ENCODE measurements at places on chromosomes 5 and 9.
A peak's percentile ranks its signal among the peaks of the same experiment; 100 is the strongest.

- DNase-seq = no peak
These were observed 113.7 kb downstream of the RASEF start for GRCh38 chr9:82949203-82949602.

- DNase-seq = no peak
These were observed 792.9 kb downstream of the EFNA5 start for GRCh38 chr5:106877881-106878280.

GRCh38 chr5:71907001-71907588 lies 188.0 kb downstream of the CARTPT start:
- DNase-seq = no peak

- no peak for DNase-seq
These were observed 586.0 kb downstream of the CCDC171 start for GRCh38 chr9:16138561-16139491.

GRCh38 chr9:77562019-77562748 lies 85.9 kb downstream of the GNA14 start:
- no peak for DNase-seq

DNA sequence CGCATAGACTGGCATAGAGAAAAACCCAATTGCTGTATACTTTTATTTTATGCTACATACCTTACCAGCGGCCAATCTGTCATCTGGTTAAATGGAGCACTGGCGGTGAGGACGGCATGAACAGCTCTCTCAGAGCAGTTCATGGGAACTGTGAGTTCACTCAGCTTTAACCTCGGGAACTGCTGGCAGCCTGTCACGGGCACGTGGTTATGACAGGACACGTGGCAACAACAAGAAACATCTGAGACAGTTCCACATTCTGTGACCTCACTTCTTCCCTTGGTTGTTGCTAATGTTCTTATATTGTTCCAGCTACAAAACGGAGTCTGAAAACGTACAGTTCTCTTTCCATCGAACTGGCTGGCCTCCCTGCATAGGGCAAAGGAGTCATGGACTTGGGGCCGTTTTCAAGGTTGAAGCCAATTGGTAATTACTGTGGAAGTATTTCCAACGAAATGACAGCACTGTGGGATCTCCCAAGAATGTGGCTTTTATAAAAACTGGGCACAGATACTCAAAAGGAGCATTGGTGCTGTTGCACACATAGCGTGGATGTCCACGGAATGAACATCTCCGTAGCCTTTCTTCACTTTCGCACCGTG lies 246.3 kb upstream of the DAP start:
- no peak for DNase-seq

DNA sequence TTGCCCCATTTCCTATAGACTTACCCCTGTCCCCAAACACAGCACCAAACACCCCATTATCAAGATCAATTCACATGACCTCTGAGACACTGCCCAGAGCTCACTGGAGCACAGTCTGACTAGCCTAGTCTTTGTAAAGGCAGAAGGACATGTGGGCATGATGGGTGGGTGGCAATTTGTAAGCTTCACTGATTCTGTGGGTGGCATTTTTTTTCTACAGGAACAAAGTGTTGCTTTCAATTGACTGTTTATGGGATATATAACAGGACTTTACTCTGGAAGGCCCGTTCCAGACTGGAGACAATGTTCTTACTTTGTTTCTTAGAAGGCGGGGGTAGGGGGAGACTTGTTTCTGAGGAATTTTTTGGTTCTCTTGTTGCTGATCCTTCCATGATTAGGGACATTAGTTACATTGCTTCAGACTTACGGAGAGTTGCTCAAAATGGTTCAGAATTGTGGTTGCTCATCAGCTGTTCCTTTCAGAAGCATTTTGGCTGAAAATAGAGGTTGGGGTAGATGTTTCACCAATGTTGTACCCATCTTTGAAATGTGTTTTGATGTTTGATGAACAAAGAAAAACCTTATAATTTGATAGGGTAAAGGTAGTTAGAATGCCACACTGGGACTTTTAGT lies 20.2 kb downstream of the NNT start:
- no peak for DNase-seq

DNA sequence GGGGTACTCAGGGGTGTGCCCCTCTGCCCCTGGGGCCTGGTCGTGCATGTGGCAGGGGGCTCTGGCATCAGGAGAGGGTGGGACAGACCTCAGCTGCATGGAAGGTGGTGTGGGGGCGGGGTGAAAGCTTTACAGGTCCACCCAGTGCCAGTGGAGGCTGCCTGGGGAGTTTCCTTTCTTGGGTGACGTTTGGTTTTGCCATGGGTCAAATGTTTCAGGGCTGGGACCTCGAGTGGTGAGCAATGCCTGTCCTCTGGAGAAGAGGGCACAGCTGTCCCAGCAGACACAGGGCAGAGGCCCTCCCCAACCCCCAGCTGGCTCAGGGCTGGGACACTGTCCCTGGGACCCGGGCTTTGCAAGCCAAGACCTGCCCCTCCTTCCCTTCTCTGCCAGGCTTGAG lies 3.6 kb downstream of the RXRA start:
- DNase-seq = no peak

DNA sequence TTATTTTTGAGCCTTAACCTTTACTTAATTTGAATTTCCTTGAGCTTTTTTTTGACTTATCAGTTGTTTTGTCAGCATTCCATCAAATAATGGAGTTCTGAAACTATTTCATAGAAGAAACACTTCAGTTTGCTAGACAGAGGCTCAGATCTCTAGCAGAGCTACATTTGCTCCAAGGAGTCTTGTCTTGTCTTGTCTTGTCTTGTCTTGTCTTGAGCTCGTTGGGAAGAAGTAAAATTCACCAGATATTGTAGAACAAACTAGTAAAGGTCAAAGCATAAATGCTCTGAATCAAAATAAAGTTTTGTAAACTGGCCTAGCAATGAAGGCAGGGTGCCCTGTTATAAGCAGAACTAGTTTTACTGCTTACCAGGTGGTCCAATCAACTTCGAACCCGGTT lies 33.5 kb downstream of the RAB24 start:
- no peak for DNase-seq

- DNase-seq = no peak
These were observed 74.8 kb downstream of the ST8SIA4 start for GRCh38 chr5:100828071-100828897.

DNA sequence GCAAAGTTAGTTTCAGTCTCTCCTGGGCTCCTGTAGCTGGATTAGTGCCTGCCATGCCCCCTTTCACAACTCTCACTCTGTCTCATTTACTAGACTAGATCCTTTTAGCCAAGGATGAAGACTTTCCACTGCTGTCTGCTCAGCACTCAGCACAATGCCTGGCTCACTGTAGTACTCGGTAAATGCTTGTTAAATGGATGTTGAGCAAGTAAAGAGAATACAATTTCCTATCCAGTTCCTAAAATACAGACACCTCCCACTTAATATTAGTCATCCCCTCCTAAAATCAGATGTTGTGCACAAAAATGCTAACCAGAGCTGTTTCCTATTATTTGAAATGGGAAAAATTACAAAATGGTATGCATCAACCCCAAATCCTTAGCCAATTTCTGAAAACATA lies 195.8 kb downstream of the SREK1 start:
- DNase-seq = no peak

- DNase-seq = no peak
These were observed 15.8 kb upstream of the TRAF1 start for GRCh38 chr9:120942186-120943001.

- DNase-seq = no peak
These were observed 823 bp downstream of the ST6GALNAC6 start for GRCh38 chr9:127898433-127899127.

GRCh38 chr5:40524677-40525076 lies 155.0 kb upstream of the PTGER4 start:
- peak; percentile 74 for DNase-seq

GRCh38 chr9:129009584-129010141 lies 18.5 kb downstream of the SH3GLB2 start:
- DNase-seq = no peak

GRCh38 chr5:117182104-117182503 lies 607.5 kb upstream of the SEMA6A start:
- DNase-seq = no peak

DNA sequence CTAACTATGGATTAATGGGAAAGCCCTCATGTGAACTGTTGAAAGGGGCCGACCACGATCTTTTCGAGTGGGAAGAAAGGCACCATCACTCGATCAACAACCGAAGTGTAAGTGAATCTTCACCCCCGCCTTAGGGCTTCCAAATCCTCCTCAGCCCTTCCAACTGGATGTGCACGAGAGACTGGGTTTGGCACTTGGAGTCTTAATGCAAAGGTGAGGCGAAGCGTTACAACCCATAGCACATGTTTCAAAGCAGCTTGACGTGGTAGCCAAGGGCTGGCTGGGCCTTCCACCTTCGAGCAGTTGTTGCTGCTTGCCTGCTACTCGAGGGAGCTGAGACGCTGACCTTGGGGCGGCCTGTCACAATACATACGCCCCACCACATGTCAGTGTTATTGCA lies 5.7 kb upstream of the LCN9 start:
- no peak for DNase-seq

- DNase-seq = no peak
These were observed 213.9 kb upstream of the FBXL7 start for GRCh38 chr5:15285901-15286583.

GRCh38 chr5:41193456-41194205 lies 19.7 kb downstream of the C6 start:
- DNase-seq = peak; percentile 37

DNA sequence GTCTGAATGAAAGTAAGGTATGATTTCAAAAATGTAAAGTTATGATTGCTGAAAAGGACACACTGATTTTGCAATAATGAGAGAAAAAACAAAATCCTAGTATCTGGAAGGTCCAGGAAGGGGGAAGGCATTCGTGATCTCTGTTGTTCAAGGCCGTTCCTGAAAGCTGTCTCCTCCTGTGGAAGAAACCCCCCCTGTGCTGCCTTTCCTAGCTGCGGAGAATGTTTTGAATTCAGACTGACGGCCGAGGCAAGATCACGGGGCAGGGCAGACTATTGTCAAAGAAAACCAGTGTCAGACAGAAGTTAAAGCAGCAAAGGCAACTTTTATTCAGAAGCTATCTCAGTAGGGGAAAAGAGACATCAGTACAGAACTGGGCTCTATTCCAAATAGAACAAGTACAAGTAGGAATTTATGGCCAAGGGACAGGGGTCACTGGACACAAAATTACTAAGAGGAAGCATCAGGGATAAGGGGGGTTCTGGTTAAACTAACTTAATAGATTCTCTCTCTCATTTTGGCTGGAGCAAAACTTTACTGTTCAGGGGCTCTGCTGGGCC lies 61.9 kb upstream of the IGFBPL1 start:
- no peak for DNase-seq

- no peak for DNase-seq
These were observed 27.8 kb downstream of the TNFSF15 start for GRCh38 chr9:114777821-114778609.

- no peak for DNase-seq
These were observed 67.8 kb upstream of the IL33 start for GRCh38 chr9:6147846-6148245.

DNA sequence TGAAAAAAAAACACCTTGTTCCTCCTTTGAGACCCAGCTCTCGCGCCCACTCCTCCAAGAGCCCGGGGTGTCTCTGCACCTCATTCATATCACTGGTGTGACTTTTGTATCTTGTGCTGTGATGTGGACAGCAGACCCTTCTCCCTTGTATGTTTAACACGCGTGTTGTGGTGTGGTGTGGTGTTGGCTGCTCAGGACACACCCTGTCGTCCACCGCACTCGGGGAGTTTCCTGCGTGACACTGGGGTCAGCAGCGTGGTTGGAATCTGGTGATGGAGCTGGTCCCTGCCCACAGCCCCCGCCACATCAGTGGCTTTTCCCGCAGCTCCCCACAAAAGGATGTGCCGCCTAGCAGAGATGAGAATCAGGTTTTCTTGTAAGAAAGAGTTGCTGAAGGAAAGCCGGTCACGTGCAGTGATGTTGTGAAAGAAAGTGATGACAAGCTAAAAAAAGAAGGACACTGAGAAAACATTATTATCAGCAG lies 61.5 kb downstream of the TENT4A start:
- DNase-seq = no peak

- DNase-seq = no peak
These were observed 59.3 kb upstream of the RNU6ATAC start for GRCh38 chr9:134223591-134224122.

DNA sequence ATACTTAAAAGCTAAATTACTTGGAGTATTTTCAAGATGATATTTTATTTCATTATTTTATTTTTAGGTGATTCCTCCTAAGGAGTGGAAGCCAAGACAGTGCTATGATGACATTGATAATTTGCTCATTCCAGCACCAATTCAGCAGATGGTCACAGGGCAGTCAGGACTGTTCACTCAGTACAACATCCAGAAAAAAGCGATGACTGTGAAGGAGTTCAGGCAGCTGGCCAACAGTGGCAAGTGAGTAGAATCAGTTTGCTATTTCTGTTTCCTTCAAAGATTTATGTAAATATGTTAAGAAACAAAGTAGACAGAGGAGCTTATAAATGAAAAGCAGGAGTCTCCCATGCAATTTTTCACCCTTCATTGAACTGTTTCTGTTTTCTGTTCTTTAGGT lies 47.8 kb downstream of the KDM4C start:
- DNase-seq = no peak

DNA sequence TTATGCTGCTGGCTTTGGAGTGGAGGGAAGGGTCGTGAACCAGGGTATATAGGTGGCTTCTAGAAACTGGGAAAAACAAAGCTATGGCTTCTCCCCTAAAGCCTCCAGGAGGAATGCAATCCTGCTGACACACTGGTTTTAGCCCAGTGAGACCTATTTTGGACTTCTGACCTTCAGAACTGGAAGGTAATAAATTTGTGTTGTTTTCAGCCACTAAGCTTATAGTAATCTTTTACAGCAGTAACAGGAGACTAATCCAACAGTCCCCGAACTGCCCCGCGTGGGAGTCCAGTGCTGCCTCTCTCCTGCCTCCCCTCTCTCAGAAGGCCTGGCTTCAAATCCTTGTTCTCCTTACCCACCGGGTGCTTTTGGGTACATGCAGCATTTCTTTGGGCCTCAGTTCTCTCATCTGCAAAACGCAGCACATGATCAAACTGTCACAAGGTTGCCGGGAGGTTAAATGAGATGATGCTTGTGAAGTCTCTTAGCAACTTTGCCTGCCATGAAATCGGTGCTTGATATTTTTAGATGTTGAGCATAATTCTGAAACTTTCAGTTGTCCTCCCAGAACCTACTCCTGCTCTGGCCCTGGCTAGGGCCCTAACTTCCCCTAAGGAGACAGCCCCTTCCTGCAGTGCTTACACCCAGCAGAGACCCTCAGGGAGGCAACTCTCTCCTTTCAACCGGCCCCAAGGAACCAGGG lies 127.3 kb upstream of the BOD1 start:
- no peak for DNase-seq

DNA sequence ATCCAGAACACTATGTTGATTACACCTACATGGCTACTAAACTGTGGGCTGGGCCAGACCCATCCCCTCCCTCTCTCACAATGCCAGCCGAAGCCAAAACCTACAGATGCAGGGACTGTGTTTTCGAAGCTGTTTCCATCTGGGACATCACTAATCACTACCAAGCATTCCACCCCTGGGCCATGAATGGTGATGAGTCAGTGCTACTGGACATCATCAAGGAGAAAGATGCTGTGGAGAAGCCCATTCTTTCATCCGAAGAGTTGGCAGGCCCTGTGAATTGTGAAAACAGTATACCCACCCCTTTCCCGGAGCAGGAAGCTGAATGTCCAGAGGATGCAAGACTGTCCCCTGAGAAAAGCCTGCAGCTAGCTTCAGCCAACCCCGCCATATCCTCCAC lies 65.0 kb downstream of the ZNF462 start:
- DNase-seq = no peak

GRCh38 chr9:136409557-136410455 lies 608 bp downstream of the ENTR1 start:
- DNase-seq = no peak

GRCh38 chr5:52837068-52837467 lies 49.4 kb downstream of the ITGA1 start:
- no peak for DNase-seq

- DNase-seq = no peak
These were observed 82.4 kb downstream of the NTRK2 start for GRCh38 chr9:84751921-84752320.

All from NCI-H1930 (cell line).